COR-L47 (cell line): ENCODE measurements at places on chromosomes 12 and 14.

GRCh38 chr12:107774349-107775029 lies at the start of gene ASCL4:
TSS of gene ASCL4 (plus strand) at chr12:107774704. CDS start at chr12:107775219, 515 bp downstream.
- no peak for DNase-seq

- no peak for DNase-seq
Observed at GRCh38 chr14:37590428-37591139, 4.5 kb downstream of the FOXA1 start.

GRCh38 chr14:23062002-23062401 lies 4.7 kb upstream of the CDH24 start:
- DNase-seq, result no peak

DNA sequence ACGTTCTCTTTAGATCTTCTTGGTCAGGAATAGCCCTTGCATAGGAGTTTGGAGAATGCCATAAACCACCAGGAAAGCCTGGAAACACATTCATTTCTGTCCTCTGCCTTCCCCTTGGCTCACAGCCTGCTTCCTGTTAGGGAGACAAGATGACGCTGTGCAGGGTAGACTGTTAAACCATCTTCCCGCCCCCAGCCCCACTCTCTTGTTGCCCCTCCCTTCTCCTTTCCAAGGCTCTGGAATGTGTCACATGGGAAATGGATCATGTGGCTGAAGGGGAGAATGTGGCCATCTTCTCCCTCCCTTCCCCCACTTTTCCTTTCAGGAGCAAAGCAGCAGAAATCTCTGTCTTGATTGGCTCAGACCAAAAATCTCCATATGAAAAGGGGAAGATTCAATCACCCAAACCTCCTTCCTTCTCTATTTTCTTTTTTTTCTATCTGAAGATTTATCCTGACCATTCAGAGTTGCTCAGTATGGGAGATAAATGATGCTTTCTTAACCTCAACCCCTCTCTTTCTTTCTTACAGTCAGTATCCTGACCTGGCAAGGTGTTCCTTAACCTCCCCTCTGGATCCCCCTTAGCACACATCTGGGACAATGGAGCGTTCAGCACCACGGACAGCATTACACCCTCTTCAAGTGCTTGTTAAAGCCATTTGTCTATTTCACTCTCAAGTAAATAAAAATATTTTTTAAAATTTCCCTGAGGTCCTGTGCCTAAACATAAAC lies 11.4 kb downstream of the GPR19 start:
- peak; percentile 87 for DNase-seq

- DNase-seq, result no peak
Observed at GRCh38 chr14:79916892-79917291, 294.4 kb downstream of the DIO2 start.

DNA sequence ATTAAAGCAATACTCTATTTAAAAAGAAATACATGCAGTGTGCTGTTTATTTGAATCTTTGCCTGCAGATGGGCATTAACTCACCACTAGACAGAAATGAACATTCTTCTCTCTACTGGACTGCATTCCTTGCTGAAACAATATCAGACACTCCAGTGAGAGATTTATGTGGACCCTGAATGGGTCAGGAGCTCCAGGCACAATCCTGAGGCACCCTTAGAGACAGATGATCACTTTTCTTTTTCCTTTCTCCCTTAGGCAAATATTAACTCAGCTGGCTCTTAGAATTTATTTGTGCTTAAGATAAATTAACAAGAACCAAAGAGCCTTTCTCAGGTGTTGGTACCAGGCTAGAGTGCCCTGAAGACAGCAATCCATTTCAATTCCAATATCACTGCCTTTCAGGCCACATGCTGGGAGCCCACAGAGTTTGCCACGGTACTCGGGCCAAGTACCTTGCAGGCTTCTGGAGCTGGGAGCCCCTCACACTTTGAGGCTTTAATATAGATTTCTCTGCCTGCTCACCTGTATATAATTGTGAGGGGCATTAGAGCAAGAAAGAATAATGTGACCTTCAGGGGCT lies 173.0 kb downstream of the EMP1 start:
- no peak for DNase-seq

- no peak for DNase-seq
Observed at GRCh38 chr12:24977711-24978110, 28.8 kb upstream of the BCAT1 start.

- no peak for DNase-seq
Observed at GRCh38 chr14:38710196-38710595, 392.8 kb downstream of the SEC23A start.

GRCh38 chr14:20610002-20610765 lies 19.0 kb upstream of the RNASE12 start:
- peak; percentile 66 for DNase-seq

GRCh38 chr12:124898200-124898922 lies 16.1 kb downstream of the UBC start:
- DNase-seq, result peak; percentile 61

DNA sequence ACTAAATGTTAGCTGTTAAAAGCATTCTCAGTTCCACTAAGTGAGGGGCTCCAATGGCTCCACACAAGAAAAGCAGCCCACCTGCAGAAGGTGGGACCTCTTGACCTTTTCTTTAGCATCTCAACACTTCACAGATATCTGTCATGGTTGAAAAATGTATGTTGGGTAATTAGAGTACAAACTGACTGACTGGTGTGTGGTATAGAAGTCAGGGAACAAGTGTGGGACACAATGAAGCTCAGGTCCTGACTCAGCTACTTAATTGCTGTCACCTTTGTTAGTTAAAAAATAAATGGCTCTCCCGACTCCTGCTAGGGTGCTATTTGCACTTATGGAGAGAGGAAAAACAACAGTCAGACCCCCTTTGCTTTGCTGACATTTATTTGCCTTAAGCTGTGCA lies 299.0 kb downstream of the TTC6 start:
- DNase-seq, result no peak

DNA sequence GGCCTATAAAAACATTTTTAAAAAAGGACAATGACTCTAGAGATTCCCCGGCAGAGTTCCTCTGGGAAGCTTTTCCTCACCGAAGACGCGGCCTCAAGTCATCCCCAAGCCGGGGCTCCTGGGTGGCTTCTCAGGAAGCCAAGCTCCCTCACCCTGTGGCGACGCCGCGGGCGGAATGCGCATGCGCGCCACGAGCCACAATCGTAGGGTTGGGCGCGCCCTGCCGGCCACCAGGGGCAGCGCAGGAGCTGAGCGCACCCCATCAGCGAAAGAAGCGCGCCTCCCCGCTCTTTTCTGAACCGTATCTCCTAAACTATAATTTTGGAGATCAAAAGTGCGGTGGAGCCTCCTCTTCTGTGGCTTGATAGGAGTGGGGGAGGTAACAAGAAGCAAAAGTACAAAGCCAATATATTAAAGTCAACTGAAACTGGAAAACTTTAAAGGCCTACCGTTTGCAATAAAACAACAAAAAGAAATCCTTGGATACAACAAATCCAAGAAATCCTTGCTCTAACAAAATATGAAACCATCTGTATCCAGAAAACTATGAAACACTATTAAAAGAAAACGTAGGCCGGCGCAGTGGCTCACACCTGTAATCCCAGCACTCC lies 17.4 kb upstream of the CHFR start:
- DNase-seq, result no peak

GRCh38 chr12:38669530-38669929 lies 235.9 kb downstream of the CPNE8 start:
- DNase-seq, result no peak

DNA sequence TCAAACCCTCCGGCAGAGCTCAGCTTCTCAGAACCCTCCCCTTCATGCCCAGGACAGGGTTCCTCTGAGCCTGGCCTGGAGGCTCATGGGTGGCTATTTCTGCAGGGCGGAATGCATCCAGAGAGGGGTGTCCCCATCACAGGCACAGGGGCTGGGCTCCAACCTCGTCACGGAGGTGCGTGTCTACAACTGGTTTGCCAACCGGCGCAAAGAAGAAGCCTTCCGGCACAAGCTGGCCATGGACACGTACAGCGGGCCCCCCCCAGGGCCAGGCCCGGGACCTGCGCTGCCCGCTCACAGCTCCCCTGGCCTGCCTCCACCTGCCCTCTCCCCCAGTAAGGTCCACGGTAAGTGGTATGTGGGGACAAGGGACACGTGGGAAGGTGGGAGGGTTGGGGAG lies 15.7 kb downstream of the HNF1A start:
- DNase-seq, result no peak

- no peak for DNase-seq
Observed at GRCh38 chr12:67223225-67223624, 45.9 kb upstream of the CAND1 start.

- peak; percentile 70 for DNase-seq
Observed at GRCh38 chr14:69107407-69108003, 45.4 kb downstream of the DCAF5 start.

GRCh38 chr14:24576771-24577170 lies 721 bp upstream of the CTSG start:
- DNase-seq, result no peak

DNA sequence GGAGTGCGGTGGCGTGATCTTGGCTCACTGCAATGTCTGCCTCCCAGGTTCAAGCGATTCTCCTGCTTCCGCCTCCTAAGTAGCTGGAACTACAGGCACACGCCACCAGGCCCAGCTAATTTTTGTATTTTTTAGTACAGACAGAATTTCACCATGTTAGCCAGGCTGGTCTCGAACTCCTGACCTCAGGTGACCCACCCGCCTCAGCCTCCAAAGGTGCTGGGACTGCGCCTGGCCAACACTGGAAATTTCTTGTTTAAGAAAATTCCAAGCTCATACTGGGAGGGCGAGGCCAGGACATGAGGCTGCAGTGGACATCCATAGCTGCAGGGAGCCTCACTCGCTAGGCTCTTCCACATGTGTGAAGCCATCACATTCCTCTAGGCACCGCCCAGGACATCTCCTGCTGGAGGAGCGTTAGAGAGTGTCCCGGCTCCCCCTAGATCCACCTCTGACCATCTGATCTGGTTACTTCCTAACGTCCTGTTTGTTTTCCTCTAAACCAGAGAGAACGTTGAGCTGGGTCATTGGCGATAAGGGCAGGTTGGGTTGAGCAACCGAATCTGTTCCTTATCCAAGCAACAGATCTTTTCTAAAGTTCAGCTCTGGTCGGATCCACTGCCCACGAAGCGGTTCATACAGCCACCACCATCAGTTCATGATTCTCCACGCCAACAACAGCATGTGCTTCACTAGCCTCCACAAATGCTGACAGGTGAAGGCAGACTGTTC lies 108.2 kb upstream of the MED13L start:
- DNase-seq, result no peak

- DNase-seq, result no peak
Observed at GRCh38 chr14:47826809-47827208, 151.4 kb upstream of the MDGA2 start.

DNA sequence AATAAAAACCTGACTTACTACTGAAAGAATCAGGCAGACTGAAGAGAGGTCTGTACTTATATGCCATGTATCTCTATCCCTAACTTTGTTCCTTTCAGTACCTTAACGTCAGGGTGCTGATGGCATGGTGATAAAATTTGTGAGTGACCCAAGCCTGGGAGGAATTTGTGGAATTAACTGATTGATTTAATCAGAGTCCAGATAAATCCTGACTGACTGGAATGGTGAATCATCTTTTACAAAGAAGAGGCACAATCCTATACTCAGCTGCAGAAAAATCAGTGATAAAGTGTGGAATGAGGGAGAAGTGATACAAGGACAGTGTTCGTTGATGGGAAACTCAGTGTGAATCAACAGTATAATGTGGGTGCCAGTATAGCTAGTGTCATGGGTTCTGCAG lies 3.7 kb downstream of the TDG start:
- DNase-seq, result no peak

GRCh38 chr12:110853836-110854235 lies 7.0 kb downstream of the CCDC63 start:
- no peak for DNase-seq

DNA sequence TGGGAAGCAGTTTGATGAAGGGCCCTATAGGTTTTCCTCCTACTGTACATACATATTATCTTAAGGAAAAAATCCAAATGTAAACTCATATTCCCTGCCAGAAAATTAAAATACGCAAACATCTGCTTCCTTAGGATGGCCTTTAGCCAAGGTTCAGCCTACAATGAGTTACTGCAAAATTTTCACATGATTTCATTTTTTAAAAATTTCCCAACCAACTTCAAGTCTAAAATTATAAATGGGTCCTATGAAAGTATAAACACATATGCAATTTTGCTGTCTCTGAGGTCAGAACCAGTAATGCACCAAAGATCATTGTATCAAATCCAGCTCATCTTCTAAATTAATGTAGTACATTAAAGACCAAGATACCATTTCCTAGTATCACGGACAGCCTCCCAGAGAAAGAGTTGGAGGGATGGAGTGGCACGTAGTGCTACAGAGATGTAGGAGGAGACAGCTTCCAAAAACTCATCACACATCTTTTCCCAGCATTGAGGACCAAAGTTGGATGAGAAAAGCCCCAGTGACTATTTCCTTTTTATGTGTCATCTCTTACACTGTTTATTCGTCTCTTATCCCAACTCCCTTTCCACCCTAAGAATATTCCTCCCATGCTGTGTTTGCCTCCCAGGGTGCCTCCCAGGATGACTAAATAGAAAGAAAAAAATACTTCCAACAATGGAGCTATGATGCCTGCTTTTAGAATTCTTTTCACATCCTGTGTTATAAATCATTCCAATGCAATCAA lies 92.3 kb upstream of the SLCO1C1 start:
- no peak for DNase-seq

- no peak for DNase-seq
Observed at GRCh38 chr14:89004166-89004565, 179.7 kb downstream of the TTC8 start.

DNA sequence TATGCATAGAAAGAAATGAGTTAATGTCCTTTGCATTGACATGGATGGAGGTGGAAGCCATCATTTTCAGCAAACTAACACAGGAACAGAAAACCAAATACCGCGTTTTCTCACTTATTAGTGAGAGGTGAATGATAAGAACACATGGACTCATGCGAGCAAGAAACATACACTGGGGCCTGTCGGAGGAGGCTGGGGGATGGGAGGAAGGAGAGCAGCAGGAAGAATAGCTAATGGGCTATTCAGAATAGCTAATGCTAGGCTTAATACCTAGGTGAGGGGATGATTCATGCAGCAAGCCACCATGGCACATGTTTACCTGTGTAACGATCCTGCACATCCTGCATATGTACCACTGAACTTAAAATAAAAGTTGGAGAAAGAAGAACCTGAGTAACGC lies 29.1 kb upstream of the SYT1 start:
- no peak for DNase-seq

GRCh38 chr14:80419345-80419744 lies 208.0 kb upstream of the DIO2 start:
- peak; percentile 68 for DNase-seq

- DNase-seq, result no peak
Observed at GRCh38 chr14:99863059-99863458, 69.8 kb downstream of the EML1 start.

DNA sequence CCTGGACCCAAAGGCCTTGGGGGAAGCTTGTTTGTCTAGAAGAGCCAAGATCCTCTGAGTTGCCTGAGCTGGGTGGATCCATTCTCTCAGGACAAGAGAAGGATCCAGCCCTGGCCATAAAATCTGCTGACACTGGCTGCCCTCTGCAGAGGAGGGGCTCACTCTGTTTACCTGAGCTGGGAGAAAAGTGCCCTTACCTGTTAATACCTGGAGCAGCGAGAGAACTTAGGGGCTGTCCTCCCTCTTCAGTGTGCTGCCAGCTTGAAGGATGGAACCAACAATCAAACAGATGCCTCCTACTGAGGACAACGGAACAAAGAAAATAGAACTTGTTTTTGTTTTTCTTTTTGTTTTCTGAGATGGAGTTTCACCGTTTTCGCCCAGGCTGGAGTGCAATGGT lies 7.3 kb upstream of the KRT7 start:
- no peak for DNase-seq

- DNase-seq, result no peak
Observed at GRCh38 chr14:75769047-75769685, 108.1 kb downstream of the TTLL5 start.
